ENCODE measurements at places on chromosomes 11 and 22.

DNA sequence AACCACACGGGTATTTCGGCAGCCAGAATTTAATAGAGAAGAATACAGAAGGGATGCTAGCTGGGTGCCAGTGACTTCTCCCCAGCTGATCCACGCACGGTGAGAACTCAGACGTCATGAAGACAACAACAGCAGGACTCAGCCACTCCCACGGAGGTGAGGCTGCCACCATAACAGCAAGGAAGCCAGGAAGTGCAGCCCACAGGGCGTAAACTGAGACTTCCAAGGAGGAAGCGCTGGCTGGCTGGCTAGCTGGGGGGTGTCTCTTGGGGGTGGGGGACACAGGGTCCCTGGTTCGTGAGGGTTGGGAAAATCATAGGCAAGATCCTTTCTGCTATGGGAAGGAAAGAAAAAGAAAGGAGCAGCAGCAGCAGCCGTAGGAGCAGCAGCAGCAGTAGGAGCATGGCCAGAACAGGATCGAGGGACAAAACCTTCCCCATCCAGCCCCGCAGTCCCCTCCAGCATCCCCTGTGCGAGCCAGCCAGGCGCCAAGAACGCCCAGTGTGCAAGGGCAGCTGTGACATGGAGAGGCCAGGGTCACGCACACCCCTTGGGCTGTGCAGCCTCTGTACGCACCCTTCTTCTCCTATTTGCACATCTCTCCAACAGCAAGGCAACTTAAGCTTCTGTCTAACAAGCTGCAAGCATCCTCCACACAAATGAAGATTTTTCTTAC lies 49.6 kb upstream of the SHANK2 start:
- no peak for DNase-seq

- no peak for DNase-seq
Measured at GRCh38 chr11:126919147-126919823, 81.3 kb downstream of the KIRREL3 start.

GRCh38 chr11:130891326-130891725 lies 25.0 kb downstream of the SNX19 start:
- no peak for DNase-seq

DNA sequence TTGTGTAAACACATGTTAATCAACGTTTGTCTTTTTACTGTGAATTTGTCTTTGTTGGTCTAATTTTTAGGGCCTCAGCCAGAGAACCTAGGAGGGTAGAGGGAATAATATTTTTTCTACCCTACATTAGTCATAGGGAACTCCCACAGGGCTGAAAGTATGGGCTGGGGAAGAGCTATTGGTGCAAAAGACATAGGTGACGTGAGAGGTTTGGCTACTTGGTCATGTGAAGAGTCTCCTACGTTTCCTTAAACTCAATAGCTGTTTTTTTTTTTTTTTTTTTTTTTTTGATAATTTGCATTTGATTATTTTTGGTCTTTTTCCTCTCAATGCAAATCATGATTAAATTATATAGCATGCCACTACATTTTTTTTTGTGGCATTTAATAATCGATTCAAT lies 15.9 kb upstream of the MMP7 start:
- DNase-seq, result no peak

DNA sequence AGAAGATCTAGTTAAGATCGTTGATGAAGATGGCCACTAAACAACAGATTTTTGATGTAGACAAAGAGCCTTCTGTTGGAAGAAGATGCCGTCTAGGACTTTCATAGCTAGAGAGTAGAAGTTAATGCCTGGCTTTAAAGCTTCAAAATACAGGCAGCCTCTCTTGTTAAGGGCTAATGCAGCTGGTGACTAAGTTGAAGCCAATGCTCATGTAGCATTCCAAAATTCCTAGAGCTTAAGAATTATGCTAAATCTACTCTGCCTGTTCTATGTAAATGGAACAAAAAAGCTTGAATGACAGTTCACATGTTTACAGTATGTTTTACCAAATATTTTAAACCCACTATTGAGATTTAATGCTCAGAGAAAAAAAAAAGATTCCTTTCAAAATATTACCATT lies 492.6 kb downstream of the CNTN5 start:
- DNase-seq, result no peak

- DNase-seq, result no peak
Measured at GRCh38 chr11:17601676-17602075, 54.6 kb downstream of the OTOG start.

DNA sequence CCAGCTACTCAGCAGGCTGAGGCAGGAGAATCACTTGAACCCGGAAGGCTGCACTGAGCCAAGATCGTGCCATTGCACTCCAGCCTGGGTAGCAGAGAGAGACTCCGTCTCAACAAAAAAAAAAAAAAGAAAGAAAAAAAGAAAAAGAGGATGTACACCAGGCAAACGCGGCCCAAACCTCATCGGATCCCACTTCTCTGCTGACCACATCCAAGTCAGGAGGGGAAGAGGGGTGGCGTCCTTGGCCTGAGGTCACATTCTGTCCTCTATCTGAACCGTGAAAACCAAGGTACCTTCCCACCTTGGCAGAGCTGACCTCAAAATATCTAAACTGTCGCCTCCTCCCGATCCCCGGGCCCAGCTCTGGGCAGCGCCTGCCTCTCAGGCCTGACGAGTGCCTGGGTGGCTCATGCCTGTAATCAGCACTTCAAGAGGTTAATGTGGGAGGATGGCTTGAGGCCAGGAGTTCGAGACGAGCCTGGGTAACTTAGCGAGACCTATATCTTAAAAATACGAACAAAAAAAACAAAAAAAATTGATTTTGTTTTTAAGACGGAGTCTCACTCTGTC lies 25.1 kb downstream of the RGL4 start:
- no peak for DNase-seq

GRCh38 chr11:62137881-62138629 lies 14.2 kb downstream of the INCENP start:
- no peak for DNase-seq

DNA sequence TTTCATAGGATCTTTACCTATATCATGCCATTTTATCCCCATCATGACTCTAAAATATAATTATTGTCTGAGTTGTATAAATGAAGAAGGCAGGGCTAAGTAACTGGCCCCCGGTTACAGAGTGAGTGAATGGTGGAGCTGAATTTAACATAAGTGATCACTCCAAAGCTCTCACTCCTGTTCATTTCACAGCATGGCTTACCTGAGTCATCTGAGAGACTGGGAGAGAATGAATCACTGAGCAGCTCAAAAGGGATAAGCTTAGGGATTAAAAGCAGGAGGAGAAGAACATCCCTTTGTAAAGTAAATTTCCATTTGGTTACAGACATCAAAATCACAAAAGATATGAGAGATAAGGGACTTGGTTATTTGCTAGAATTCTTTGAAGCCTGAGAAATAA lies 294.0 kb upstream of the CTSC start:
- DNase-seq, result no peak

GRCh38 chr22:50418624-50419023 lies 56.2 kb downstream of the SBF1 start:
- no peak for DNase-seq

DNA sequence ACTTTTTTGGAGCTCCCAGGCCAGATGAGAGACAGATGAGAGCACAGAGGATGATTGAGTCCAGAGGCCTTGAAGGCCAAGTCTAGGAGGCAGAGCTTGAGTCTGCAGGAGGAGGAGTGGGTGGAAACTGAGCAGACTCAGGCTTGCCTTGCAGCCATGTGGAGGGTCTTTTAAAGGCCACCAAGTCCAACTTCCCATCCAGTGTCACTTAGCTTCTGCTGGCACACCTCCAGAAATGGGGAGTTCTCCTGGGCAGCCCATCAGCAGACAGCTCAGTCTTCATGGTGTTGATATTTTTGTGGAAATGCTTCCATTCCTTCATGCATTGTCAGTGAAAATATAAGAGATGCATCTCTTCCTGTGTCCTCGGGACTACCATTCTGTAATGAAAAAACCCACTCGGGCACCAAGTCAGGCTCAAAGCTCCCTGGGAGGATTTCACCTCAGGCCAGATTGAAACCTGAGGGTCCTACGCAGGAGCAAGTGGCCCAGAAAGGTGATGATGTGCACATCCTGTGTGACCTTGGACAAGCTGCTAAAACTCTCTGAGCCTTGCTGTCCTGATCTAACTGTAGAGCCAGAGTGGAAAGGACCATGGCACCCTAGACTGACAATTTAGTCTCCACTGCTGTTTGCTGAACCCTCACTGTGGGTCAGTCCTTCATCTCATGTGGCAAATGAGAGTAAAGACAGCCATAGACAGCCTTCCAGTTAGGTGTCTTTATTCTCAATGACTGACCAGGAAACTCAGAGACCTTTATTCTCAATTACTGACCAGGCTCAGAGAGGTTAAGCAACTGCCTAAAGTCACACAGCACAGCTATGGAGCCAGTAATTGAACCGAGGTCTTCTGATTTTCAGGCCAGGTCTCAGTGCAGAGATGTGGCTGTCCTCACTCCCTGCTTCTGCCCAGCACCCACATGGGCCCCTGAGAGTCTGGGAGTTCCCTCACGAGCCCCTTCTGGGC lies 2.9 kb upstream of the LRRC32 start:
- no peak for DNase-seq

DNA sequence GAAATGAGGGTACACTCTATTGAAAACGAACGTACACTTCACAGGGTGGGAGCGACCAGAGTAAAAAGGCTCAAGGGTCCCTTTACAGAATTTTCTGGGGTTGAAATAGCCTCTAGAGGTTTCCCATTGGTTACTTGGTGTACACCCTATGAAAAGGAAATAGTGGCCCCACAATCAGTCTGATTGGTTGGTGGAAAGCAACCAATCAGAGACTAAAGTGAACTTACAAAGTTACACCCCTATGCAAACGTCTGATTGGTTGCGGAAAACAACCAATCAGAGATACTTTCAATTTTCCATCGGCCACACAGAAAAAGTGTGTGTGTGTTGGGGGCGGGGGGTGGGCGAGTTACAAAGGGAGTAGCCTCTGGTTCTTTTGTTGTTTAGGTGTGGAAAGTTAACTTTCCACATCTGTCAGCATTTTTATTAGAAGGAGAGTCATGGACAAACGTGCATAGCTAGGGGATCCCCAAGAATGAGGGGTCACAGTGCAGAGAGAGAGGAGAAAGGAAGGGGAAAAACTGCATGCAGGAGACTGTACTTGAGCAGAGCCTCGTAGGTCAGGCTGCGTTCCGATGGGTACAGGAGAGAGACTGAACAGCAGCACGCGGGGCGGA lies 1152.1 kb downstream of the TBC1D22A start:
- no peak for DNase-seq

GRCh38 chr11:64352995-64353714 lies 5.8 kb upstream of the RPS6KA4 start:
- DNase-seq, result no peak

GRCh38 chr22:40421941-40422340 lies 51.5 kb downstream of the SGSM3 start:
- DNase-seq, result no peak

GRCh38 chr11:12245549-12246016 lies 131.8 kb upstream of the PARVA start:
- no peak for DNase-seq

GRCh38 chr11:73284106-73284505 lies 12.0 kb downstream of the P2RY6 start:
- no peak for DNase-seq

- no peak for DNase-seq
Measured at GRCh38 chr11:64861227-64861975, 16.9 kb upstream of the CDC42BPG start.

- DNase-seq, result no peak
Measured at GRCh38 chr11:3954448-3955298, 99.2 kb downstream of the STIM1 start.

DNA sequence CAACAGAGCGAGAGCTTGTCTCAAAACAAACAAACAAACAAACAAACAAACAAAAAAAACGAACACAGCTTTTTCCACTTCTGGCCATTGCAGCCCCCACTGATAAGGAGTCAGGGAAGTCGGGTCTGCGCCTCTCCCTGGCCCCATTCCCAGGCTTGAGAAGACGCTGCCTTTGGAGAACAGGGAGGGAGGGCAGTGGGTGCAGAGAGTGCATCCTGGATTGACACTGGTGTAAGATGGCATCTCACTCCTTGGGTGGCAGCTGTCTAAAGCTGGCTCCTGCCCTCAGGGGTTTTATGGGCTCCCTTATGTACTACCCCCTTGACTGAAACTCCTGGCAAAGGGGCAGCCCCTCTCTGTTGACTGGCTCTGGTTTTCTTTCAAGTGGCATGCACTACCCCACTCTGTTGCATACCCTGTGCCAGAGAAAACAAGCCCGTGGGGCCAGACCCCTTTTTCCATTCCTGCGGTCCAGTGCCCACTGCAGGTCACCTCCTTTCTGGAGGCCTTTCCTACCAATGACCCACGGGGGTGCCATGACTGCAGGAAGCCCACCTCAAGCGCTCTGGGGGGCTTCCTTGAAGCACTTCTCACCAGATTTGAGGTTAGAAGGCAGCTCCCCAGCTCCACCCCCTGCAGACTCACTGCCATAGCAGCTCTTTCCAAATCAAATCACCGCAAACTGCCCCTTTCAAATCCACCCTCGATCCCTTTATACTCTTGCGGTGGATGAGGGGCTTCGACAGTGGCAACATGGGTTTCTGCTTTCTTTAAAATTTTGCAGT lies 12.7 kb downstream of the DRAP1 start:
- no peak for DNase-seq

GRCh38 chr11:69229511-69229910 lies 64.4 kb upstream of the MYEOV start:
- DNase-seq, result no peak

DNA sequence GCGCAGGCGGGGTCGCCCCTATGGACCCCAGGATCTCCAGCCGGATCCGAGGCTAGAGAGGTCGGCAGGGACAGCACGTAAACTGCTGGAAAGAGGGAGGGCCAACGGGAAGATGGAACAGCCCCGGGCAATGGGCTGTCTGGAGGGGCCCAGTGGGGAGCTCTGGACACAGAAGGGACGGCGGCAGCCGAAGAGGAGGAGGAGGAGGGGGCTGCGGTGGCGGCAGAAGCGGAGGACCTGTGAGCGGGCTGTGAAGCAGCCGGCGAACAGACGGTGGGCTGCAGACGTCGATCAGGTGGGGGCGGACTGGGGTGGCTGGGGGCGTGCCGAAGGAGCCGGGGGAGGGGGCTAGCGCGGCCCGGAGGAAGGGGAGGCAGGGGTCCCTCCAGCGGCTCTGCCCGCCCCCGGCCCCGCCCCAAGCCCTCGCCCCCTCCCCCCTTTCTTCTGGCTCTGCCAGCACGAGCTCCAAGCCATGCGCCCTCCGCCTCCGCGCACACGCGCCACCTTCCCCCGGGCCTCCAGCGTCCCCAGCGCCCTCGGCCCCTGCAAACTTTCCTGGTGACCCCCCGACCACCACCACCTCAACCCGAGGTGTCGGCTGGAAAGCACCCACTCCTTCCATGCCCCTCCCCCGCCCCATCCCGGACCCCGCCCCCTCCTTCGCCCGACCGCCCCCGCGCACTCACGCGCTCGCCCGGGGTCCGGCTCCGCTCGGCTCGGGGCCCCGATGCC lies 432 bp downstream of the TNKS1BP1 start:
- DNase-seq, result no peak
